CD4-positive, alpha-beta T cell treated with Interleukin-12 subunit alpha and Interleukin-12 subunit beta, for 1 hour (primary cell): ENCODE measurements at places on chromosomes 5 and 9.
A peak's percentile ranks its signal among the peaks of the same experiment; 100 is the strongest.

DNA sequence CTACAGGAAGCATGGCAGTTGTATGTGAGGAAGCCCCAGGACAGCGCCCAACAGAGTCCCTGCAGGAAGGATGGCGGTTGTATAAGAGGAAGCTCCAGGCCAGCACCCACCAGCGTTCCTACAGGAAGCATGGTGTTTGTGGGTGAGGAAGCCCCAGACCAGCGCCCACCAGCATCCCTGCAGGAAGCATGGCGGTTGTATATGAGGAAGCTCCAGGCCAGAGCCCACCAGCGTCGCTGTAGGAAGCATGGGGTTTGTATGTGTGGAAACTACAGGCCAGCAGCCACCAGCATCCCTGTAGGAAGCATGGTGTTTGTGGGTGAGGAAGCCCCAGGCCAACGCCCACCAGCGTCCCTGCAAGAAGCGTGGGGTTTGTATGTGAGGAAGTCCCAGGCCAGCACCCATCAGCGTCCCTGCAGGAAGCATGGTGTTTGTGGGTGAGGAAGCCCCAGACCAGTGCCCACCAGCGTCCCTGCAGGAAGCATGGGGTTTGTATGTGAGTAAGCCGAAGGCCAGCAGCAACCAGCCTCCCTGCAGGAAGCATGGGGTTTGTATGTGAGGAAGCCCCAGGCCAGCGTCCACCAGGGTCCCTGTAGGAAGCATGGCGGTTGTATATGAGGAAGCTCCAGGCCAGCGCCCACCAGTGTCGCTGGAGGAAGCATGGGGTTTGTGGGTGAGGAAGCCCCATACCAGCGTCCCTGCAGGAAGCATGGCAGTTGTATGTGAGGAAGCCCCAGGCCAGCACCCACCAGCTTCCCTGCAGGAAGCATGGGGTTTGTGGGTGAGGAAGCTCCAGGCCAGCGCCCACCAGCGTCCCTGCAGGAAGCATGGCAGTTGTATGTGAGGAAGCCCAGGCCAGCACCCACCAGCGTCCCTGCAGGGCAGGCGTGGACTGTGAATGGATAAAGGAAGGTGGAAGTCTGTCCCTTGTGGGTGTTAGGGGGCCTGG lies 79.0 kb downstream of the DAP start:
- no peak for DNase-seq

- no peak for DNase-seq
These were observed 31.9 kb downstream of the CAMK4 start for GRCh38 chr5:111256128-111256527.

- no peak for DNase-seq
These were observed 344.9 kb downstream of the EFNA5 start for GRCh38 chr5:107325866-107326265.

GRCh38 chr5:38258319-38259061 lies at the start of gene EGFLAM:
EGFLAM (plus strand) TSS chr5:38258559; CDS start chr5:38258755, 196 bp downstream.
- no peak for DNase-seq

DNA sequence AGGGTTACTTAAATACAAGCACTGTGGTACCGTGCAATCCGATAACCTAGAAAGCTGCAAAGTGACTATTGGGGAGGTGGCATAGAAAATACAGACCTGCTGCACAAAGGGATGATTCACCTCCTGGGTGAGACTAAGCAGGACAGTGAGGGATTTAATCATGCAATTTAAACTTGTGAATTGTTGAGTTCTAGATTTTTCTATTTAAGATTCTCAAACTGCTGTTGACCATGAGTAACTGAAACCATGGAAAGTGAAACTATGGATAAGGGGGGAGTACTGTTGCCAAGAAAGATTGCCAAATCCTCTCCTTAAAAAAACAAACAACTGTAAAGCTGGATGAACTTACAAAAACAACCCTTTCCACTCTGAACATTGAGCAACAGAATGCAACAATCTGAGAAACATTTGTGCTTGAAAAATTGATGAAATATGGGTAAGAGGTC lies 61.5 kb upstream of the NUDT12 start:
- DNase-seq, result no peak

- DNase-seq, result peak; percentile 88
These were observed 21.3 kb downstream of the KCTD16 start for GRCh38 chr5:144191998-144192397.

- no peak for DNase-seq
These were observed 6.7 kb upstream of the C5orf63 start for GRCh38 chr5:127079994-127080491.

DNA sequence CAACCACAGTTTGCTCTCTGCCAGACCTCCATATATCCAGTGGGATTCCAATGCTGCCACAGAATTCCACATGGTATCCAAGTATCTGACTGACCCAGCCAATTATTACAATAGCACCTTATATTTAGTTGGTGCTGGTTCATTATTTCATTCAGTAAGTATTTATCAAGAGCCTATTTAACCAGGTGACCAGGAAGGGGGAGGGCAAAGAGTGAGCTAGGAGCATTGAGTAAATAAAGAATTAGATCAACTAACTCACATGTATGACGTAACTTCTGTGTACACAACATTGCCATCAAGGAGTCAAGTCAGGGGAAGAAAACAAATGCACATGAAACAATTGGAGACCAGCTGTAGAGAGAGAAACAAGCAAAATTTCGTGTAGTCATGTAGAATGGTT lies 207.1 kb upstream of the PAPPA start:
- no peak for DNase-seq

DNA sequence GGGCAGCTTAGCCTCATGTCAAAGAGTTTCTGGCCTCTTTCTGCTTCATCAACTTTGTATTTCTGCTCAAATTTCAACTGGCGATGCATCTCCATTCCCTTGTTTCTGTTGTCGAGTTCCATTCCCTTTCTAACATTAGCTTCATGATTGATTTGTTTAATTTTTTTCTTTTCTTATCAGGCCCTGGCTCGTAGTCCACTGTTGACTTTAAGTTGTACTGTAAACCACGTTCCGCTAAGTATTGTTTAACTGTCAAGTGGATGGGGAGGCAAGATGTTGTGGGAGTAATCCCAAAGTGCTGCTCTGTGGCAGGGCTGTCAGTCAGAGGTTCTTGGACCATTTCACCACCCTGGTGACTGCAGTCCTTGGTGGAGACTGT lies 309.1 kb downstream of the PSAT1 start:
- no peak for DNase-seq

DNA sequence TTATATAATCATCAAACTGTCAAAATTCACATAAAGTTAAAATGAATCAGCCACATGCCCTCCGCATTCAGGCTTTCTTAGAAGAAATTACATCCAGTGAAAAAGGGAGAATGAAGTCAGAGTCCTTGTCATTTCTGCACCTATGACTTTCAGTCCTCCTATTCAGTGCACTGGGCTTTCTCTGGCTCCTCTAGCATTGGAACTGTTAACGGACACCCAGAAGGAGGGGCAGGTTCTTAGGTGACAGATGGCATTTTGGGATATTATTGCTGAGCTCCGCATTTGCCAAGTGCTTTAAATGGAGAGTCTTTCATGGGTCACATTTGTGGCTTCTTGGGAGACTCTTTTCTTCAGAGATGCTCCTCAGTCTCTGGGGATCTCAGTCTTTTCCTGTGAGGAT lies 40.0 kb downstream of the ADAMTS19 start:
- DNase-seq, result no peak

DNA sequence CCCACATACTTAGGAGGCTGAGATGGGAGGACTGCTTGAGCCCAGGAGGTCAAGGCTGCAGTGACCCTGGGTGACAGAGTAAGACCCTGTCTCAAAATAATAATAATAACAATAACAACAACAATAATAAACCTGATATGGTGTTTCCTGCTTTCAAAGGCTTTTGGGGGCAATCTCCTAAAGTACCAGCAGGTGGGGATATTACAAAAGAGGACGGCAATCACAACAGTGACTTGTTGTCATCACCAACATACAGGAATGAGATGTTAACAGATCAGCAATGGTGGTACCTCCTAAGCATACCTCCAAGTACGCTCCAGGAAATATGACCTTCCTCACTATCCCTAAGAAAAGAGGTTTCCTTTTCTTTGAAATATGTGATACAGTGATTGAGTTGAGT lies 91.1 kb upstream of the RNF180 start:
- DNase-seq, result no peak

- no peak for DNase-seq
These were observed 101.4 kb downstream of the ZNF462 start for GRCh38 chr9:106964329-106964728.

DNA sequence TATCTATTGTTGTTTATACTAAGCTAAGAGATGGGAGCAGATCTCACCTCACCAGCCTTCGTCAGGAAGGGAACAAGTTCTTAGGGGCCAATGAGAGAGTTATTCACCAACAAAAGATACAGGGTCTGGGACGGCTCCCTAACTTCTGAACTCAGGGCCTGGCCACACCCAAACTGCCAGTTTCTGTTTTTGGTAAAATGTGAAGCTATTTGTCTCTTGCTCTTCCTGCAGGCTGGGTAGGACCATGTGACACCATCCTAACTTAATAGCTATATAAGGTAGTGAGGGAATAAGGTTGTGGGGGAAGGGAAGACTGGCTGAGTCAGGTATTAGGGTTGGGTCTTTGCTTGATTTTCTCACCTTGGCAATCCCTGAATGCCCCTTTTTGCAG lies 480.5 kb downstream of the KDM4C start:
- DNase-seq, result no peak

- no peak for DNase-seq
These were observed 5.3 kb upstream of the CFAP95 start for GRCh38 chr9:69815313-69815712.

GRCh38 chr9:128120061-128120740 lies 7.3 kb downstream of the PTGES2 start:
- no peak for DNase-seq

- DNase-seq, result no peak
These were observed 56.1 kb downstream of the DOCK8 start for GRCh38 chr9:270657-271237.

DNA sequence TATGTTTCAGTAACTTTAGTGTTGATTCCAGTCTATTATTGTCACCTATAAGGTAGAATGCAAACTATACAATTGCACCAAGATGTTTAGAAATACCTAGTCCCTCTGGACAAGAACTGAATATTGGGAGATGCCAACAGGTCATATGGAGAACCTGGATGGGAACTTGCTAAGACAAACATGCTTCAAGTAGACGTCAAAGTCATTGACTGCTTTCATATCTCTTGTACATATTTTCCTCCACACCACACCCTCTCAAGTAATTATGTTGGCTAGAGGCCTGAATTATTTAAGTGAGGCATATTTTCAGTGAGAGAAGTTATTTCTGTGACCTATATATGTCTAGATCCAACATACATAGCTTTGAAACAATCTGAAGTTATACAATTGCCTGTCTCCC lies 453.3 kb downstream of the ELAVL2 start:
- DNase-seq, result no peak

DNA sequence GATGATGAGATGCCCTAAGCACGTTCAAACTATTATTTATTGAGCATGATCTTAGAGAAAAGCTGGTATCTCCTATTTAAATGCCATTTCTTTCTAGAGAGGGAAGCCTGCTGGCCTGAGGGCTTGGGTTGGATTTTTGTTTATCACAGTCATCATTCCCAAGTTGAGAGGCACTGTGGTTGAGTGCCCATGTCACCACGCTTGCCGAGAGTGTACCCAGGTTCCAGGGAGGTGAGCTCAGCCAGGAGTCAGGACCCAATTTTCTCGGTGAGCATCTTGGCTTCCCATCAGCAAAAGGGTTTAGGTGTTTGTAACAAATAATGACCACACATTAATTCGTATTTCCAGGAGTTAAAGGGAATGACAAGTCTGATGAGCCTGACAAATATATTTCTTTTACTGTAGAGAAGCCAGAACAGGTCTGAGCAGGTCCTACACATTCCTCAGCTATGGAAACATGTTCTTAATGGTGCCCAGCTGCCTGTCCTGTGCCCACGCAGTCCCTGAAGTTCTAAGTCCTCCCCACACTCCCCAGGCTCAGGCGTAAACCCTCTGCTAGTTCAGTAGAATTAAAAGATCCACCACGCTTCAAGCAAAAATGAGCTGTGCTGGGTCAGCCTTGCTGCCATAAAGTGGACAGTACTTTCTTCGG lies 258.9 kb upstream of the IRX2 start:
- no peak for DNase-seq

DNA sequence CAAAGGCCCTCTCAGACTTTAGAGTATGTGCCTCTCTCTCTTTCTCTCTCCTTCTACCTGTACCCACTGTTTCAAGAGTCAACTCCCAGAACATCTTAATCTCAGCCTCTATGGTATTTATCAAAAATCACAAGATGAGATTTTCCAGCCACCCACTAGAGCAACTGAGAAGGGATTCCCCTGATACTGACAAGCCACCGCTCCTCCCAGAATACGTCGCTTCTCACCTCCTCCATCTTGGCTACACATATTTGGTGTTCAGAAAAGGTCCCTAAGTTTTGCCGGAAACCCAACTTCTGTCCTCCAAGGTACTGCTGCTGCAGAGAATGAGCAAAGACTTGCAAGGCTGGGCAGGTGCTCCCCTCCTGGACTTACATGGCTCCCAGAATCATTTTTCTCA lies 6.1 kb downstream of the GARIN3 start:
- DNase-seq, result peak; percentile 79

DNA sequence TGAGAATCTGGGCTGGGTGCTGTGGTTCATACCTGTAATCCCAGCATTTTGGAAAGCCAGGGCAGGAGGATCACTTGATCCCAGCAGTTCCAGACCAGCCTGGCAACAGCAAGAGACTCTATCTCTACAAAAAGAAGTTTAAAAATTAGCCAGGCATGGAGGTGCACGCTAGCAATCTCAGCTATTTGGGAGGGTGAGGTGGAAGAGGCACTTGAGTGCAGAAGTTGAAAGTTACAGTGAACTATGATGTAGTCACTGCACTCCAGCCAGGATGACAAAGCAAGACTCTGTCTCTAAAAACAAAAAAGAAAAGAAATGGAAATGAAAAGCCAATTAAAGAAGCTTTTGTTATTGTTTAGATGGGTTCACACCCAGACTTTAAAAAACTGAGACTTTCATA lies 131.6 kb upstream of the RASA1 start:
- no peak for DNase-seq

- DNase-seq, result no peak
These were observed 27.4 kb upstream of the WHRN start for GRCh38 chr9:114532561-114533237.

GRCh38 chr9:94112716-94113465 lies 28.6 kb downstream of the PTPDC1 start:
- DNase-seq, result no peak

- DNase-seq, result no peak
These were observed 81.6 kb upstream of the MIER3 start for GRCh38 chr5:57033503-57033902.

DNA sequence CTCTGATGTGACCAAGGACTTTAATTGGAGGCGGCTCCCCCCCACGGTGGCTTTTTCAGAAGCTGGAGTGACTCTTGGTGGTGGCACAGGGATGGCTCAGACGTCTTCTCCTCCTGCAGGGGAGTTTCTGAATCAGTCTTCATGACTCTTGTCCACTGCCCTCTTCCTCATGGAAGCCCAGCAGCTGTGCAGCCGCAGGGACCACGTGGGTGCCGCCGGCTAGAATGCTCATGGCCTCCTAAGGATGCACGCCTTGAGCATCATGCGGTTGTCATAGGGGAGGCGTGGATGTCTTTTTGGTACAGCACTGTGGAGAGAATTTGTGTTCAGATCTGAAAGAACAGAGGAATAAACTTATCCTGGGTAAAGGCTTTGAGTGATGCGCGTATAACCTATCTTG lies 1.3 kb downstream of the TEX53 start:
- no peak for DNase-seq

GRCh38 chr5:29054694-29055093 lies 2016.3 kb upstream of the CDH9 start:
- DNase-seq, result no peak

- DNase-seq, result peak; percentile 4
These were observed 222.3 kb downstream of the GLIS3 start for GRCh38 chr9:4077499-4078102.

- no peak for DNase-seq
These were observed 87.3 kb upstream of the ADAMTS2 start for GRCh38 chr5:179432547-179432946.

- DNase-seq, result no peak
These were observed 126.1 kb upstream of the IFNE start for GRCh38 chr9:21608200-21608599.
